Activated T-helper 17 cell treated with anti-CD3 and anti-CD28 coated beads, Interleukin-2, amount 50 U/mL, for 72 hours (primary cell): ENCODE measurements at places on chromosomes 6 and 20. TPM values are rescaled to one million over a fixed set of nuclear protein-coding genes. Genes with fewer than 3 reads are reported as not detected.

- peak; percentile 86 for ATAC-seq
Measured at GRCh38 chr6:89145091-89145955, 532 bp upstream of the PM20D2 start.

DNA sequence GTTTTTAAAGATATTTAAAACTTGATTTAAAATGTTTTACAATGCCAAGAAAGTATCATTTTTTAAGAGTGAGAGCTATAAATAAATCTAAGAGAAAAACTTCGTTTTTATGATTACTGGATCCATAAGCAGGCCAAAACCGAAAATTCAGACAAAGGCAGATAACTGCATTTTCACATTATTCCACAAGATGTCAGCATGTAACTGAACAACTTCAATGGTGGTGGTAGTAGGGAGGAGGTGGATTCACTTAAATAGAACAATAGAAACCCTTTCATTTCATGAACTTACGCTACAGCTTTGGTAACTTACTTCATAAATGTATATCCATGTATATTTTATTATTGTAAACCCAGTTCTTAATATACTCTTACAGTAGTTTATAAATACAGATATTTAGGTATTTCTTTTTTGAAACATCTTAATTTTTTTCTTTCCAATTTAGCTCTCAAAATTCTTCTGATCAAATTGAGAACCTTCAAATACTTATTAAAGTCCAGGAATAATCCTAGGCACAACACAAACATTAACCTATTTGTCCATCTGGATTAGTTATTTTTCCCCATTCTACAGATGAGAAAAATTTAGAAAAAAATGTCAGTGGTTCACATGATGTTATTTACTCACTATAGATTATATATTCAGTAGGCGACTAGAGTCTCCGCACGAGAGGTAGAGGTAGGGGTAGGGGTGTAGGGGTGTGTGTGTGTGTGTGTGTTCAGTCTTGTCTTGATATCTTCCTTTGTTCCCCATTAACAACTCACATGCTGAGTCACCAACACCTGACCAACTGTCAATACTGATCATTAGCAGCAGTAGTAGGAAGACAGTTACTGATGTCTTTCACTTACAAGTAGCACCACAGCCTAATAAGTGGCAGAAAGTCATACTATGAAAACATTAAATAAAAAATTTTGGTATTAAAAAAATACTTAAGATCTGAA is 111.5 kb downstream of the ARHGAP18 start:
- ATAC-seq, result peak; percentile 64

DNA sequence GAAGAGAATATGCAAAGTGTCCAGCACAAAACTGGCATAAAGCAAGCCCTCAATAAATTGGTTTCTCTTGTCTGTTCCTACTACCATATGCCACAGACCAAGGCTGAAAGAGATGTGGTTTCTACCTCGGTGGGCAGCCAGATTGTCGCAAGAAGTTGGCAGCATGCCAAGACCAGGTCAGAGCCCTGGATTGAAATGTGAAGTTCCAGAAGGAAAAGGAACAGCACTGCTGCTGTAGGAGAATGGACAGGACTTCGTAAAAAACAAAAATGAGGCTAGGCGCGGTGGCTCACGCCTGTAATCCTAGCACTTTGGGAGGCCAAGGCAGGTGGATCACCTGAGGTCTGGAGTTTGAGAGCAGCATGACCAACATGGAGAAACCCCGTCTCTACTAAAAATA is 22.1 kb downstream of the MRPL14 start:
- ATAC-seq, result no peak

GRCh38 chr6:148888856-148889255 is 142.0 kb downstream of the UST start:
- ATAC-seq, result no peak

- ATAC-seq, result no peak
Measured at GRCh38 chr6:154453329-154453728, 57.2 kb downstream of the CNKSR3 start.

DNA sequence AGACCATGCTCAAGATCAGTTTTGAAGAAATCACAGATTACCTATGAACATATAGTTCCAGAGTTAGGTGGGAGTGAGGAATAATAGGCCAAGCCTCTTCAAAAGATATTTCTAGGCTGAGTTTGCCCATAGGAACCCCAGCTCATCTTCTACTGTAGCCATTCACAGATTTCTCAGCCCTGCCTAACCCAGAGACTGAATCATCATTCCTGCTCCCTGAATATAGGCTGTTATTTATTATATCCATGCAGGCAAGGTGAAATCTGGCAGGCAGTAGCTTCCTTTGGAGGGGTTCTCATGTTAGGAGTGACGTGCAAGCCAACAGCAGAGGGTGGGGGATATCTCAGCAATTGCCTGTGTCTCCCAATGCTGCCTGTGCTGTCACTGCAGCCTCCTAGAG is 25.6 kb upstream of the ADGRF4 start:
- no peak for ATAC-seq

DNA sequence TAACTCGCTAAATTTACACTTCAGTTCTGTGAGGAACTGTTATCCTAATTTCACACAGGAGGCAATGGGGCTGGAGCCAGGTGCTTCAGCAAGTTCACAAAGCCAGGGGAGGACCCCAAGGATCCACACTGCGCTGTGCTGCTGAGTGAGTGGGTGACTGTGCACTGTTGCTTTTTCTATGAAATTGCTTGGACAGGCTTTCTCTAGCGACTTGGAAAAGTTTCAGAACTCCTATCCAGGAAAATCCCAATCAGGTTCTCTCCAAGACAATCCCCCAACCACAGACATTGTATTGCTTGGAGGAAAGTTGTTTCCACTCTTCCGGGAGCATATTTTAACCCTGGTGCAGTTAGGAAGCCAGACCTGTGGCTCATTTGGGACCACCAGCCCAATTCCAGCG is 175.9 kb upstream of the CST7 start:
- ATAC-seq, result no peak

GRCh38 chr20:43711098-43711654 is 15.6 kb downstream of the GTSF1L start:
- no peak for ATAC-seq

DNA sequence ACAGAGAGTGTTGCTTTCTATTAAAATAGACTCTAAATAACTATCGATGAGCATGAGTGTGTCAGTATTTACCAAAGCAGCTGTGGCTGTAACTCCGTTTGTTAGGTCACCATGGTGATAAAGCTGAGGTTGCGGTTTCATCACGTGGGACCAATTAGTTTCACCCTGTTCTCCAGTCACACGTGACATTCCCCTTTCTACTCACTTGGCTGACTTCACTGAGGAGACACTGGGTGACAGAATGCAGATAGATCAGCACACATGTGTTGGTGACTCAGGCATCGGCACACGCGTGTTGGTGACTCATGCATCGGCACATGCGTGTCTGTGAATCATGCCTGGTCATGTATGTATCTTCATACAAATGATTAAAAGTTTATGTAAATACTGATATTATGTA is 285.4 kb downstream of the THBS2 start:
- ATAC-seq, result peak; percentile 56

- ATAC-seq, result no peak
Measured at GRCh38 chr6:25746968-25747367, 7.6 kb upstream of the SLC17A4 start.

DNA sequence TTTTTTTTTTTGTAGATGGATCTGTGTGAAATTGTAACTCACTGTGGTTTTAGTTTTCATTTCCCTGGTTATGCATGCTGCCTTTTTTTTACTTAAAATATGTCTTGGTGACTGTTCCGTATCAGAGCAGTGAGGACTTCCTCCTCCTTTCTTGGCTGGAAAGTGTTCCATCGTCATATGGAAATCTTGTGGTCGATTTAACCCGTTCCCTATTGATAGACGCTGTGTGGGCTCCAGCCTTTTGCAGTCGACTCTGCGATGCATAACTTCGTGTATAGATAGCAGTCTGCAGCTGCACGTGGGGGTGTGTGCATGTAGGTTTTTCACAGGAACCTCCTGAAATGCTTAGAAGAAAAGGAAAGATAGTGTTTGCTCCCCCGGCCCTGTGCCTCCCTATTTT is 28.1 kb upstream of the PNPLA1 start:
- peak; percentile 56 for ATAC-seq

GRCh38 chr6:33675968-33676367 is 35.5 kb downstream of the UQCC2 start:
- ATAC-seq, result no peak

GRCh38 chr20:2814076-2814475 is 711 bp upstream of the C20orf141 start:
- ATAC-seq, result no peak

GRCh38 chr20:14701326-14701725 is 363.9 kb upstream of the FLRT3 start:
- no peak for ATAC-seq

- ATAC-seq, result no peak
Measured at GRCh38 chr6:67160820-67161219, 1453.8 kb upstream of the EYS start.

DNA sequence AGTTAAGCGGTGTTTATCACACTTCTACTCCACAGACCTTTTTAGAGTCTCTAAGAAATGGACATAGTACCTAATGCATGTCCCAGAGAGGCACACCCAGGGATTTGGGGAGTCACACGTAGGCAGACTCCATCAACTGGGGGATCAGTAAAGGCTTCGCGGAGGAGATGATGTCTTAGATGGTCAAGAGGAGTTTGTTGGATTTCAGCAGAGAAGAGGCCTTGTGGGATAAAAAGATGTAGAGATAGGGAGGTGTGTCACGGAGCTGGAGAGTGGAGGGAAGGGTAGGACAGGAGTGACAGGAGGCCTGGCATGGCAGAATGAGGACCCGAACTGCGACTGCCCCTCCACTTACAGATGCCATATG is 9.1 kb downstream of the DYNLRB1 start:
- ATAC-seq, result no peak

DNA sequence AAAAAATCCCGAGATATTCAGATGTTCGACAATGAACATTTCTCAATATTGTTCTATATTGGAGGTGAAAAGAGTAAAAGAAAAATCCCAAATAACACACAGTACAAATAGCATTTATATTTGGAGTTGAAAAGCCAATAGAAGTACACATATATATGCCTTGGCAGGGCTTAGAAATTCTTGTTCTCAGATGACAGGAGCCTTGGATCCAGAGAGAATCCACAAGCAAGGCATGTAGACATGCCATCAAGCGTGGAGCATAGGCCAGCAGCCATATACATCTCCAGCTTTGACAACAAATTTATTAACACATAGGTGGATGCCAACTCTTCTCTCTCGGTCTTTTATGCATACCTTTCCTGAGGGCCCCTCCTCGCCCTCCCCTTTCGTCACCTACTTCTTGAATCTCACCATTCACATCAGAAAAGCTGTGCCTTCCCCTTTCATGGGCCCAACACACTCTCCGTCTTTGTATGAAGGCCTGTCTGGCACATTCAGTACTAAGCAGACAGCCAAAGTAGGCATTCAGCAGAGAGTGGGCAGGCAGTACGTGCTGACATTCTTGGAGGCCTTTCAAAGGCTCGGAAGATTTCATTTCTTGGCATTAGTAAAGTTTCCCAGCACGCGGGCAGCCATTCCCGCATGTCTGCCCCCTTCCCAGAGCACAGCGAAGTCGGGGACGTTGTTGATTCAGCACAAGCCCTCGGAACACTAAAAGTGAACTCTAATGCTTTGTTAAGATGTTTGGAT is 18.2 kb downstream of the NEDD9 start:
- ATAC-seq, result no peak

- no peak for ATAC-seq
Measured at GRCh38 chr6:144307880-144308279, 22.7 kb downstream of the UTRN start.

GRCh38 chr6:131053546-131054240 is 9.4 kb downstream of the EPB41L2 start:
- no peak for ATAC-seq

- no peak for ATAC-seq
Measured at GRCh38 chr6:16849280-16849987, 88.2 kb upstream of the ATXN1 start.

DNA sequence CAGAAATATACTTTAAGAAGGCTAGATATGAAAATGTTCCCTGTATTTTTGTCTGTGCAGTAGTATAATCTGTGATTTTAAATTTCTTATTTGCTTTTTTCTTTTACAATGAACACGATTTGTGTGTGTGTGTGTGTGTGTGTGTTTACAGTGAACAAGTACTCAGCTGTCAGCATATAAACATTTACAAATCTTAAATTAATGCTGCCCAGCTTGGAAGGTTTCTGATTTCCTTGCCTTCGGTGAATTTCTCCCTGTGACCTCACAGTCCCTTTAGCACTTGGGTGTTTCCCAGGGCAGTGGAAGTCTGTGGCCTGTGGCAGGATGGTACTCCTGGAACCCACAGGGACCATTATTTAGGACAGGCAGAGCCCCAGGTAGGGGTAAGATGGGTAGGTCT is 37.6 kb downstream of the TXLNB start:
- ATAC-seq, result no peak

DNA sequence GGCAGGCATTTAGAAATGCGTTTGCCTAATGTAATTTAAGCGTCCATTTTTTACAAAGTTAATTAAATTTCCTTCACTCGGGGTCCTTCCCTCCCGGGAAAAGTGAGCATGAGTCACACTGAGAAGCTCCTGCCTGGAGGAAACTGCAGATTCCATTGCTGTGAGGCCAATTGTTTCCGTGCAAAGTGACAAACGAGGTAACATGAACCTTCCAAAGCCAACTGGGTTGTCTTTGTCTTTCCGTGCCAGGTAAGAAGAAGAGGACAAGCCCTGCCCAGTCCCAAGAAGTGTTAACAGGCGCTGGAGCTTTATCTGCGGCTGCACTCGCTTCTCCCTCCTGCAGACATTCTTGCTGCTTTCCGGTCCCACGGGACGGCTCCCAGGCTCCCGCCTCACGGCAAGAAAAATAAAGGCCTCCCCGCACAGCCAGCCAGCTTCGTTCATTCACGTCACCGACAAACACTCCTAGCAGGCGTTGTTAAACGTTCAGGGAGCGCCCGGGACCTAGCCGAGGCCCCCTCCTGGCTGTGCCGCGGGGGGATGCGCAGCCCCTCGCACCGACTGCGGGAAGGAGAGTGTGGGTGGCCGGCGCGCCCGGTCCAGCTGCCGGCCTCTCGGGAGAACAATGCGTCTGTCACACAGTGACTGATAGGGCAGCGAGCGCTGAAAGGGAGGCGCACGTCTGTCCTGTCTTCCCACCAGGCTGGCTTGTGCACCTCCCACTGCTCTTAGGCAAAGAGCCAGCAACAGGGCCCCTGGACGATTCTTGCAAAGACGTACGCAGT is 61.5 kb upstream of the HDDC2 start:
- no peak for ATAC-seq

DNA sequence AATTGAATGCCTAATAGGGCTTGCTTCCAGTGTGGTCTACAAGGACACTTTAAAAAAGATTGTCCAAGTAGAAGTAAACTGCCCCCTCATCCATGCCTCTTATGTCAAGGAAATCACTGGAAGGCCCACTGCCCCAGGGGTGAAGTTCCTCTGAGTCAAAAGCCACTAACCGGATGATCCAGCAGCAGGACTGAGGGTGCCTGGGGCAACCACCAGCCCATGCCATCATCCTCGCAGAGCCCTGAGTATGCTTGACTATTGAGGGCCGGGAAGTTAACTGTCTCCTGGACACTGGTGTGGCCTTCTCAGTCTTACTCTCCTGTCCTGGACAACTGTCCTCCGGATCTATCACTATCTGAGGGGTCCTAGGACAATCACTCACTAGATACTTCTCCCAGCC is 411.5 kb downstream of the TENT5A start:
- no peak for ATAC-seq

OR2B3 gene
- total RNA-seq, result not detected

PRSS35 gene
- not detected for total RNA-seq

ZC3H12D gene
- total RNA-seq, result 117 TPM

IL17A gene
- total RNA-seq, result 45.4 TPM

SCGN gene
- not detected for total RNA-seq

PPP1R16B gene
- 77.2 TPM for total RNA-seq

ESR1 gene
- total RNA-seq, result not detected

TRDN gene
- total RNA-seq, result not detected

C6orf15 gene
- total RNA-seq, result not detected
